Naive thymus-derived CD8-positive, alpha-beta T cell (primary cell): ENCODE measurements at places on chromosomes 1 and 21. TPM values are rescaled to one million over a fixed set of nuclear protein-coding genes. Genes with fewer than 3 reads are reported as not detected.

KIF26B gene
- 0.08 TPM for total RNA-seq

- no peak overlapping the region for H3K27ac ChIP-seq
- H3K4me3 ChIP-seq = no peak overlapping the region
- DNase-seq = no peak
- H3K27me3 ChIP-seq = no peaks in the 10 kb centered on the region
- H3K4me1 ChIP-seq = peaks cover 10% of the 10 kb centered on the region
Observed at GRCh38 chr1:62299426-62300200, 19.6 kb downstream of the KANK4 start.

OR2W3 gene
- not detected for total RNA-seq

GRCh38 chr1:47765742-47766485 lies 231.3 kb downstream of the TRABD2B start:
- peaks cover 12% of the 10 kb centered on the region for H3K27me3 ChIP-seq
- H3K36me3 ChIP-seq = no peaks in the 10 kb centered on the region
- H3K27ac ChIP-seq = no peak overlapping the region

DNA sequence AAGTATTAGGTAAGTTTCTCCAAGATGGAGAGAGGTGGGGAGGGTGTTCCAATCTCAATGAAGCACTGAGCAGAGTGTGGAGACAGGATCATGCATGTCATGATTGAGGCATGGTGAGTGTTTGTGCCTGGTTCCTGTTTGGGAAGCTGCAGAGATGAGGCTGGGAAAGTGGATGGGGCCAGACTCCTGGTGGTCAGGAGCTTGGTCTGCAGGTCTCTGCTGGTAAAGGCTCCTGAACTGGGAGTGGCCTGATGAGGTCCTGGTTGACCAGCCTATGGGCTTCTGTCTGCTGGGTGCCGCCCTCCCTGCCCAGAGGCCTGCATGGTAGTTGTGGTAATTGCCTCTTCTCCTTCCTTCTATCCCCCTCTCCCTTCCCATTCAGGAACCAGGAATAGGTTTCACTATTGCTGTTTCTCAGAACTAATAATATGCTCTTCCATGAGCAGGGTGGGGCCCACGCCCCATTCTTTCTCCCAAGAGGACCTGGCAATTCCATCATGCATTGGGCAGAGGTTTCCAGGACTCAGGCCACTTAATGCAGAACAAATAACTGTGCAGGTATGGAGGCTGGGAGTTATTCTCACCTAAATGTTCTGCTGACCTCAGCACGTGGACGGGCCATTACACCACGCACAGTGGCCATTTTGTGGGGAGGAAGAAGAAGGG lies 24.5 kb downstream of the PROK1 start:
- DNase-seq = no peak
- H3K27ac ChIP-seq = no peak overlapping the region
- H3K36me3 ChIP-seq = no peaks in the 10 kb centered on the region
- H3K4me3 ChIP-seq = no peak overlapping the region
- peaks cover 13% of the 10 kb centered on the region for H3K27me3 ChIP-seq

DNA sequence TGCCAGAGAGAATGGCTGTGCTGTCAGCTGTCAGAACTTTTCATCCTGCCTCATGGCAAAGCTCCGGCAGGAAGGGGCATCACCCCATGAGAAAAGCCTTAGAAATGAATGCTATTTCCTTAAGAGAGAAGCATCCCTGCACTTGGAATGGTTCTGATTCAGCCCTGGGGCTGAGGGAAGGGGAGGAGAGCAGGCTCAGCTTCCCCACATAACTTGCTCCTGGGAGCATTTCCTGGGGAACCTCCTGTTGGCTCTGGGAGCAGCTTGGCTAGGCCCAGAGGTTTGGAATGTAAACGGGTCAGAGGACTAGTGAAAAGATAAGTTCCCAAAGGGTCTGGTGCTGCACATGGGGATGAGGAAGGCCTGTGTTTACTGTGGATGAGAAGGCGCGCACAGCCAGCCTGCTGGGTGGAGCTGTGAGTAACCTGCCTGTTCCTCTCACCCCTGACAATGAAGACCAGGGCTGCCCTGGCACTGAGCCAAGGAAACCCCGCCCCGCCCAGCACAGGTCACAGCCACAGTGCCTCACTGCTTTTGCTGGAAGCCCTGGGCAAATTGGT lies 5.0 kb downstream of the PRELP start:
- H3K36me3 ChIP-seq = no peaks in the 10 kb centered on the region
- H3K27ac ChIP-seq = no peak overlapping the region
- DNase-seq = no peak
- peaks cover 8% of the 10 kb centered on the region for H3K27me3 ChIP-seq
- no peak overlapping the region for H3K4me3 ChIP-seq
